CD4-positive, alpha-beta T cell treated with Interleukin-4 for 1 hour (primary cell): ENCODE measurements at places on chromosomes 11 and 22.

- DNase-seq = no peak
These were observed 249.0 kb downstream of the ST3GAL4 start for GRCh38 chr11:126604461-126604860.

DNA sequence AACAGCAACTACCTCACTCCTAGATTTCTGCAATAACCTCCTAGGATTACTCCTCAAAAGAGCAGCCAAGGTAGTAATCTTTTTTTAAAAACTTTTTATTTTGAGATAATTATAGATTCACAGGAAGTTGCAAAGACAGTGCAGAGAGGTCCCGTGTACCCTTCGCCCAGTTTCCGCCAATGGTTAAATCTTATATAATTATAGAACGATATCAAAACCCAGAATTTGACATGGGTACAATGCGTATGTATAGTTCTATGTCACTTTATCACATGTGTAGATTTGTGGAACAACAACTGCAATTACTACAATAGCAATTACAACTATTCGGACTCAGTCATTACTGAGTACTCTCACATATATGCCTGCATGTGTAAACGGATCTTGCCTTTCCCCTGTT is 94.8 kb upstream of the APOA1 start:
- no peak for DNase-seq

- DNase-seq = peak; percentile 71
These were observed 683 bp downstream of the PLA2G6 start for GRCh38 chr22:38180841-38181452.

DNA sequence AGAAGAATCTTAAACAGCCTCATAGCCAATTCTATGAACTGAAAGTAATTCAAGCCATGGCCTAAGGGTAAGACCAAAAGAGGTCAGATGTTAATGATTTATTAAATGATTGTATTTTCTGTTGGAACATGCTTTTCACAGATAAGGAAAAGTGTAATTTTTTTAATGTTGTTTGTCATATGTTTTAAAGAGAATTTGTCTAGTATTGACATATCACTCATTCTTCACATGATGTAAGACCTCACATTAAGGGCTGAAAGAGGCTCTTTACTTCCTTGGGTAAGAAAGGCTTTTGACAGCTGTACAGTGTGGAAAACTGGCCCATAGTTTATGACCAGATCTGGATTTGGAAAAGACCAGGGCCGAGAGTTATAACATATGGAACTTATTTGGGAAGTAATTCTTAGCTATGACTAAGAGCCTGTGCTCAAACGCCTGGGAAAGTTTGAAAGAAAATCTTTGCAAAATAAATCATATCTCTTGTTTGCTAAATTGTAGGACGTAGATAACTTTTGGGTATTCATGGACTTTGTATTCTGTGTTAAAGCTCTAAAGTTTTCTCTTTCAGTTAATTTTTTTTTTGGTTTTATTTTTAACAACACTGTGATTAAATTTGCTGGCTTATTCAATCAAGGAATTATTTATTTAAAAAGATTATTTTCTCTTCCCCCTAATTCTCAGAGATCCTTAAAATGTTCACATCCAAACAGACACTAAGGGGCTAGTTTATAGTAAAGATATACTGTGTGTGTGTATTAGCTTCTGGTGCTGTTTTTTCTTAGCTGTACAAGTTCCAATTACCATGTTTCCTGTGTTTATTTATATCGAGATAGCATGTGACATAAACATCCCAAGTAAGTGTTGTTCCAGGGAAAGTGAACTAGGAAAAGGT is 162.2 kb downstream of the ARHGAP42 start:
- no peak for DNase-seq

DNA sequence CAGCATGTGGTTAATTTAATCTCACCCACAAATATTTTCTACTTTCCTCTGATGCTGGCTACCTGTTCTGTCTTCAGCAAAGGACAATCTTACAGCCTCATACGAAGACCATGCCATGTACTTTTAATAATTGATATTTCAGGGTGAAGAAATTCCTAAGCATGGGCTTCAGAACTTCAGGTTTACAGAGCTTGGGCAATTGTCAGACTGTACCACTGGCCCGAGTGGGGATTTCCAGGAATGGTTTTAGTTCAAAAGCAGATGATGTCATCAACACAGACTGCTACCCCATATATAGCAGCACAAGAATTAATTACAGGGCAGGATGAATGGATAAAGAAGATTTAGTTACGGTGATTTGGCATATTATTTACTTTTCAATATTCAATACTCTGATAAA is 171.8 kb downstream of the ETS1 start:
- DNase-seq = no peak

DNA sequence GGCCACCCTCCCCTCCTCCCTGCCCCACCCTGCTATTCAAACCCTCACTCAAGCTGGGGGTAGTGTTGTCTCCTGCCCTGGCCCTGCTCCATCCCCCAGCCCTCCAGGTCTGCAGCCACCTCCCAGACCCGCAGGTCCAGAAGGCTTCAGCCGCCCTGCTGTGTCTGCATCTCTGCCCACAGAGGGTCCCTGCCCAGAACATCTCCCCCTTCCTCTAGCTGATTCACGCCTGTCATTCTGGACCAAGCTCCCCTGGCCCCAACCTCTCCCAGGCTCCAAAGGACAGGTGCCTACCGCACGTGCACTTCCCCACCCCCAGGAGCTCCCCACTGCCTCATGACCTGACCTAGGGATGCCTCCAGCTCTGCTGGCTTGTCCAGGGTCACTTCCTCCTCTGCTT is 16.0 kb upstream of the SHISAL1 start:
- DNase-seq = no peak

GRCh38 chr22:42366806-42367581 is 65.2 kb downstream of the NFAM1 start:
- no peak for DNase-seq

GRCh38 chr11:44565953-44566949 is 788 bp downstream of the CD82 start:
- no peak for DNase-seq

DNA sequence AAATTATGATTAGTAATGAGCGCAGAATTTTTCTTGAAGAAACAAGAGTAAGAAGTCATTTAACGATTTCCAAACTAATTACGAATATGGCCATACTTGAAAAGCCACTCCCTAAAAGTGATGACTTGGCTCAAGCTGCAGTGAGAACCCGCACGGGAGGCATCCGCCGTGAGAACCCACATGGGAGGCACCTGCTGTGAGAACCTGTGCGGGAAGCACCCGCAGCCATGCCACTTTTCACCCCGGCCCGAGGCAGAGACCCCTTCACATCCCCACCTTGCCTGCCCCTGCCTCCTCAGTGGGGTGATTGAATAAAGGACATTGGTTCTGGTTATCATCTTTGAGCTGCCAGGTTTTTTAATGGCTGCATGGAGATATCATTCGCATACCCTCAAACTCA is 89.7 kb downstream of the BRD1 start:
- no peak for DNase-seq

- no peak for DNase-seq
These were observed 6.0 kb downstream of the MALAT1 start for GRCh38 chr11:65504674-65505465.

DNA sequence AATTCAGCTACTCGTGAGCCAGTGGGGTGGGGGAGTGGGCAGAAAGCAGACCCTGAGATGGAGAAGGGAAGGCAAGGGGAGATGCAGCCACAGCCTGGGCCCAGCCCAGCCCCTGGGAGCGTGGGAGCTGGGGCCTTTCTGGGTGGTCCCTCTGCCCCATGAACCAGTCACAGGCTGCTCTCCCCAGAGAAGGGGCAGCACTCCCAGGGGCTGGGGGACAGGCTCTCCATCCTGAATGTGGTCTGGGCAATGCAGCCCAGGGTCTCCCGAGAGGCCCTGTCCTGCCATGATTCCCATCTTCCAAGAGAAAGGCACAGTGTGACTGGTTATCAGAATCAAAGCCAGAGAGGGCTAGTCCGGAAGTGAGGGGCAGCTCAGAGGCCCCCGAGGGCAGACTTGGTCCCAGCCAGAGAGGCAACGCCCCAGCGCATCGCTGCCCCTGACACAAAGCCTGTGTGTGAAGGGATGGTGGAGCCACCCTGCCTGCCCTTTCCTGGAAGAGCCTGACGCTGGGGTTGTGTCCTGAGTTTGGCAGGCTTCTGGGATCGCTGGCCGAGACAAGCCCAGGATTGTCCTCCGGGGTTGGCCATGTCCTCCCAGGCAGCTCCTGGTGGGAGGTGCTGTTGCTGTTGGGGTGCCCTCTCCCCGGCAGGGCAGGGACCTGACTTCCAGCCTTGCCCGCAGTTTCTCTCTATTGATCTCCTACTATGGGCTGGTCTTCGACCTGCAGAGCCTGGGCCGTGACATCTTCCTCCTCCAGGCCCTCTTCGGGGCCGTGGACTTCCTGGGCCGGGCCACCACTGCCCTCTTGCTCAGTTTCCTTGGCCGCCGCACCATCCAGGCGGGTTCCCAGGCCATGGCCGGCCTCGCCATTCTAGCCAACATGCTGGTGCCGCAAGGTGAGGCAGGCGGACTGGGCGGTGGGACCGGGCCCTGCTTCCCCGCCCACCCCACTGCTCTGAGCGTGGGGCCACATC is 23.8 kb upstream of the SLC22A12 start:
- no peak for DNase-seq

- no peak for DNase-seq
These were observed 220.7 kb upstream of the UBASH3B start for GRCh38 chr11:122434786-122435185.
